NCI-H1092 (cell line): ENCODE measurements at places on chromosomes 2 and 18.

- no peak for DNase-seq
Measured at GRCh38 chr18:37590346-37590745, 24.7 kb upstream of the CELF4 start.

GRCh38 chr2:127293386-127293747 is 577 bp downstream of the ERCC3 start:
- no peak for DNase-seq

DNA sequence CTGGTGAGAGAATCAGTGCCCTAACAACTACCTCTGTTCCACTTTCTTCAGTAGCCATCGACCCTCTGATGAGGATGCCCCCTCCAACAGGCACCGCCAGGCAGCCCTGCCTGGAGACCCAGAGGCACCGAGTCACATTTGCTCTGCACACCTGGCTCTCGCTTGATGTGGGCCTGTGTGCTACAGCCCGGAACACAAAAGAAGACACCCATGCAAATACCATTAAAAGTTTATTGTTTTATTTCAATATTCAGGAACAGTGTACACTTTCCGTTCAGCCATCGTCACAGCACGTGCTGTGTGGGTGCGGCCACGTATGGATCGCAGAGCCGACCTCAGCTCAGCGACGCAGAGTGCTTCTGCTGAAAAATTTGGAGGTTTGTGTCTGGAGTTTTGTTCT is 154.0 kb downstream of the MBP start:
- no peak for DNase-seq

- DNase-seq: no peak
Measured at GRCh38 chr18:72114801-72115594, 429.1 kb downstream of the CBLN2 start.

DNA sequence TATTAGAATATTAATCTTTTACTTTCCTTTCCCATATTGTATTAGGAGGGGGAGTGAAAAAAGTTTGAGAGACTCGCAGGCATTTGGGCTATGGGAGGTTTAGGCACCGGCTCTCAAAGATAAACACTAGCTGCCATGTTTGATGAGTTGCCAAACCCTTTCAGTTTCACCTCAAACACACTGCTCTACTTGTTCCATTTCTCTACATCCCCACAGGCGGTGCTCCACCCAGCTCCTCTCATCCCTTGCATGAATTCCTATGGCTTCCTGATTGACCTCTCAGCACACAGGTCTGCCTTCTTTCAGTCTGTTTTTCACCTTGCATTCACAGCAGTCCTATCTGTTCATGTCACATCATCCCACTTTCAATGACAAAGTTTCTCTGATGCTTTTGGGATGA is 65.7 kb downstream of the MEP1B start:
- no peak for DNase-seq

- DNase-seq: no peak
Measured at GRCh38 chr2:72689579-72690195, 136.1 kb downstream of the EXOC6B start.

- no peak for DNase-seq
Measured at GRCh38 chr2:112671801-112672200, 26.1 kb downstream of the SLC20A1 start.

- DNase-seq: no peak
Measured at GRCh38 chr2:142883526-142883925, 6.1 kb downstream of the KYNU start.

DNA sequence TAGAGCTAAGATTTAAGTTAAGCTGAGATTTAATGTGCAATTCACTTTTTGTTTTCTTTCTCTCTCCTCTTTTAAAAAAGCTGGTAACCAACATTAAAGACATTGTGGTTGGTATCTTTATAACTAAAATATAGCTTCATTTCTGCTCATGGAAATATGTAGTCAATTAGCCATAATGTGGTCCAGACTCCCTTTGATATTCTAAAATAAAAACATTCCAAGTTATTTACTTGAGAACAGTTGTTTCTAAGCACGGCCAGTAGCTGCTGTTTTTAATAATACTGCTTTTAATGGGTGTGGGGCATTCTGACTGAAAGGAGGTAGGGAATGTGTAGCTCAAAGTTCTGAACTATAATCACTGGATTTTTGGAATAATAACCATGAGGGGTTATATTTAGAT is 183.3 kb upstream of the FBXO11 start:
- DNase-seq: no peak

- no peak for DNase-seq
Measured at GRCh38 chr2:151774506-151774905, 40.2 kb upstream of the NEB start.

- no peak for DNase-seq
Measured at GRCh38 chr18:55398858-55399257, 189.1 kb downstream of the TCF4 start.

- peak; percentile 99 for DNase-seq
Measured at GRCh38 chr18:76492669-76493212, 2.3 kb downstream of the ZNF516 start.

DNA sequence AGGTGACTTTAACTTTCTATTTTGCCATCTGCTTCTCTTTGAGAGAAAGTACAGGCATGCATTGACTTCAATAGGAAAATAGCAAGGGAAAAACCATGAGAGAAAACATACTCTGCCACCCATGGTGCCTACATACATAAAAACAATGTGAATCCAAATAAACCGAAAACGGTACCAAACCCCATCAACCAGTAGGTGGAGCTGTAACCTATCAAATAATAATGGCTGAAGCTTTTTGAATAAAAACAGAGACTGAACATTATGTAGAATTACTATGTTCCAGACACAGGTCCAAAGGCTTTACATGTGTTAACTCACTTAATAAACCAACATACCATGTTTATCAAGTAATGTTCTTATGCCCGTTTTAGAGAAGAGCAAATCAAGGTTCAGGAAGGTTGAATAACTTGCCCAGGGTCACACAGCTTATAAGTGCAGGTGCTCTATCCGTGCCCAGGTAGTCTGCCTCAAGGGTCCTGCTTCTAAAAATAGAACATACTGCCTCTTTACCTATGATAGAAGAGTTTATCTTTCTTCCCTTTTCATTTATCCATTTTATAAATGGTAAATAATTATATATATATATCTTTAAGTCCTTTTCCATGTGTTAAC is 293.9 kb upstream of the SYT4 start:
- DNase-seq: peak; percentile 46

DNA sequence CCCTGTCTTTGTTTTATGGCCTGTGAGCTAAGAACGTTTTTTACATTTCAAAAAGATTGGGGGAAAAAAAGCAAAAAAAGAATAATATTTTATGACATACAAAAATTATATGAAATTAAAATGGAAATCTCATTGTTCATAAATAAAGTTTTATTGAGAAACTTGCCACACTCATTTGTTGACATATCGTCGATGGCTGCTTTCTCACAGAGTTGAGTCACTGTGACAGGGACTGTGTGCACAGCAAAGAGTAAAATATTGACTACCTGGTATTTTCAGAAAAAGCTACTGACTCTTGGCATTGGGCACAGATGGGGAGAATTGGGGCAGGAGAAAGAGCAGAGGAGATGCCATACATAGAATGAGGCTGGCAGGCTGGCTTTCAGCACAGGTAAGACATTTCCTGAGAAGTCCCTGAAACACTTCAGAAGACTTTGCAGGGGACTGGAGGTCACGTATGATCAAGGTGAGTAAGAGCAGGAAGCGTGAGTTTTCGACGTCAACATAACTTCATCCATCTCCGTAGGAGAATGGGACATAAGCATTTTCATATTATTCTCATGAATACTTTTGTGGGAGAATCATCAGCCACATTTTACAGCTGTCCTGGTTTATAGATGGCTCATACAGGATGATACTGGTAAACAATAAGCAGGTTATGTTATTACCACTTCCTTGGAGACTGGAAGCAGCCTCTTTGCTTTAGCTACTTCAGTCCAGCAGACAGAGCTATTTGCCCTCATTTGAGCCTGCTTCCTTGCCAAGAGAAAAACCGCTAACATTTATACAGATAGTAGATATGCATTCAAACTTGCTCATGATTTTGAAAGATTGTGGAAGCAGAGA is 32.5 kb upstream of the PUM2 start:
- DNase-seq: no peak

DNA sequence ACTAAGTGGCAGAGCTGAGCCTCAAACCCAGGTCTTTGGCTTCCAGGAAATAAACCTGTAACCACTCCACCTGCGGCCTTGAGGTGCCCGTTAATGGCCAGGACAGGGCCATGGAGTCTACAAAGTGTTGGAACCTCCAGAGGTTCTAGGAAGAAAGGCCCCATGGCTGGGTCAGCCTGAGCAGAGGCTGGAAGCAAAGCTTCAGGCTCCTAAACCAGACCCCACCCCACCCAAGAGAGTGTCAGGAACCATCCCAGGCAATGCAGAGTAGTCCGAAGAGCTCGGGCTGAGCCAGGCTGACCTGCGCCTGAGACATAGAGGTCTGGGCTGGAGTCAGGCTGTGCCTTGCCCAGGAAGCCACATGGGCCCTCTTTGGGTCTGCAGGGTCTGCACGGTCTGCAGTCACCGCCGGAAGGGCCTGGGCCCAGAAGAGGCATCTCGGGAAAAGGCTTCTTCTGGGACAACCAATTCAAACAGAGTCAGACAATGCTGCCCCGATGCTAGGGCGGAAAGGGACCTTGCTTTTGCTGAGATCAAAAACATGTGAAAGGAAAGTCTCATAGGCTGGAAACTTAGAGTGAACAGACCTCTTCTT is 6.4 kb downstream of the CIB4 start:
- no peak for DNase-seq

DNA sequence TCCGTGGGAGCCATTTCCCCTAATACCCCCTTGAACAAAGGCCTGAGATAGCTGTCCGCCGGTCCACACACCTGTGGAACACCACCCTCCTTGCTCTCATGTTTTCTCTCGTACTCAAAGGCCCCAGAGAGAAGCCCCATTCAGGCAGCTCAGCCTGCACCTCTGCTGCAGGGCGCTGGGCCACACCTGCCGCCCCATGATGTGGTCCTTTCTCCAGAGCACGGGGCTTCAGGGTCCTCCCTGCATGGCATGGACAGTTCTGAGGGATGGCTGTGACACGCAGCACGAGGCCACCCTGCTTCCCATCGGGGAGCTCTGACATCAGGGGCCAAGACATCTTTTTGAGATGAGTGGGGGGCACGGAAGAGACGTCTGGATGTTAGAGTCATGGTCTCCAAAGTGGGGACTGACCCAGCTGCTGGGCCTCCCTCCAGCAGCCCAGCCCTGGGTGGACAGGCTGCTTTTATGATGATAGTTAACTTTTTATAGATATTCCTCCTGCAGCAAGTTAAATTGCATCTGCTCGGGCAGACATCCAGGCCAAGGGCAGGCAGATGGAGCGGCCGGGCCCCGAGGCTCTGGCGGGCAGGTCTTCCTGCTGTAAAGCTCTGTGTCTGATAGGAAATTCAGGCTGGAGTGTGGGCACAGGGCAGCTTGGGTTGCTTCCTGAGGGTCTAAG is 56.7 kb downstream of the SDC1 start:
- no peak for DNase-seq

DNA sequence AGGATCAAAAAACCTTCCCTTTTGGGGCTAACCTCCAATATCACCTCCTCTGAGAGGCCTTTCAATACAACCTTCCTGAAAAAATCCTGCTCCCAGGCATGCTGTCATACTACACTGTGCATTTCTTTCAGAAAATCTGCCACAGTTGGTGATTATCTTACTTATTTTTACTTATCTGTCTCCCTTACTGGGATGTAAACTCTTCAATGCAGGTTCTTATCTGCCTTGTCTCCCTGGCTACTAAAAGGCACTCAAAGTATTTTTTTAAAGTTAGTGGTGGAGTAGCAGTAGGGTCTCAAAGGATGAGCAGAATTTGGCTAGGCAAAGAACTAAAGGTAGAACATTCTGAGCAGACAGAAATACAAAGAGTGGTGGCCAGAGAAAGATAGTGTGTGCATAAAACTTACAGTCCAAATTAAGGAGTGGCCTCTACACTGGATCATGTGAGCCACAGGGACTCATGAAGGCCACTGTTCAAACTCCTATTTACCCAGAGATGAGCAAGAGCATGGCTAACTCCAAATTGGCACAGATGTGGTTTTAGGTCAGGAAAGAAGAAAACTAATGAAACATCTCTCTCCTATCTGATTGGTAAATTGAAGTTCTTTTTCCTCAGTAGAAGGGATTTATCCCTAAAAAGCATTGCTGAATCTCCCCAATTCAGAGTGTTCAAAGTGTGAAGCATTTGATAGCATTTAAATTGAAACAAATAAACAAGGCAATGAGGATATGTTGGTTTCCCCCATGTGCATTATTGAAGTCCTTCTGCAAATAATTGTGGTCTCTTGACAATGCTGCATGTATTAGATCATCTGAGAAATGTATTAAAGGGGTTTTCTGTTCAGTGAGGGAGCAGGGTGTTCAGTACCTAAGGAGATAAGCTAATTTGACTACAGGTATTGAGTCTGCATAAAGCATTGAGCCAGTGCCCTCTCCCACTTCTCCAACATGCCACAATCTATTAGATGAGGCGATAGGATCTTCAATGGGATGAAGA is 285.5 kb downstream of the MREG start:
- no peak for DNase-seq

DNA sequence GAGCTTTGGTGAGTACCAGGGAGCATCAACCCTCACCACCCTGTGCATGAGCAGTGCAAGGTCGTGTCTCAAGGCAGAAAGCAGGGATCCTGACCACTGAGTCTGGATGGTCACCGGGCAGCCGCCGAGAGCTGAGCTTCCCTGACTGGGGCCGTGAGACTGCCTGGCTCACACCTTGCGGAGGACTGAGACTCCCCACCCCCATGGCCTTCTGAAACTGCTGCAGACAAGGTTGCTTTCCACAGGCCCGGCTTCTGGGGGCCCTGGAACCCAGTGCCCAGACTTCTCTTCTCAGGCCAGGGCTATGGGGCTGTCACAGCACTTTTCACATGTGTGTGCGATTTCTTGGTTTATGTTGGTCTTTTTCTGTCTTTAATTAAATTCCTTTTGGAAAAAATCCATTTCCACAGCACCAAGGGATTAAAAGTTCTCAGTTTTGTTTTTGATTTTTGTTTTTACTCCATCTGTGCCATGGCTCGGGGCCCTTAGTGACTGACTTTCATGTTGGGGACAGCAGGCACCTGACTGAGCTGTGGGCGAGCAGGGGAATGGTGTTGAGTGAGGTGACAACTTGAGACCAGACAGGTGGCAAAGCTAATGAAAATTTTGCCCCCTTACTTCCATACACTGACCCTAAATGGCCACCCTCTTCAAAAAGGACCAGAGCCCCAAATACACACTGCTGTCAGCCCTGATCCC is 297.9 kb downstream of the CYP26B1 start:
- DNase-seq: no peak

GRCh38 chr2:173739006-173739405 is 226.2 kb downstream of the SP3 start:
- no peak for DNase-seq

DNA sequence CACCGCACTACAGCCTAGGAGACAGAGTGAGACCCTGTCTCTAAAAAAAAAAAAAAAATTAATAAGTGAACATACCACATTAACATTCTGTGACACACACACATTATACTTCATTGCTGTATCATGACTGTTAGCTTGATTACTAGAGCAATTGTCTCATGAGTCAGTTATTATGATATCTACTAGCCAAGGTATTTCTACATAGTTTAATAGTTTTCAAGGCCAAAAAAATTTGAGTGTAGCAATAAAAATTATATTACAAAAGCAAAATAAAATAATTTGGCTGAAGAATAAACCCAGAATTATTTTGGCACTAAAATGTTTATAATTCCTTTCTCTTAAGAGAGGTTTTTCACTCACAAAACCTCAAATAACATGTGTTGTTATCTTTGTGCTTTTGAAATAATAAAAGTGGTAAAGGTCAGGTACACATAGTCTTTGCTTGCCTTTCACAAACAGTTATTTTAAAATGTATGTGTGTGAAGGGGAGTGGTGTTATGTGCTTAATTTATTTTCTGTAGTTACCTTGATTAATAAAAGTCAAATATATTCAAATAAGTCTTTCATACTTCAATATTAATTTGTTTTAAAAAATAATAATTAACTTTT is 136.9 kb upstream of the SPOPL start:
- no peak for DNase-seq
